Mesenteric fat pad (tissue), 1 donor: ENCODE measurements at places on chromosomes 1 and 21. TPM values are rescaled to one million over a fixed set of nuclear protein-coding genes. Genes with fewer than 3 reads are reported as not detected.

Gene REN
- 1.3 TPM for total RNA-seq

Gene MYOM3
- 0.42 TPM for total RNA-seq

Gene HFM1
- total RNA-seq, result 0.84 TPM

Gene CLDN19
- total RNA-seq, result not detected

Gene SH3D21
- total RNA-seq, result 2.6 TPM

Gene OR2AJ1
- not detected for total RNA-seq

Gene DCST1
- total RNA-seq, result not detected

Gene BSND
- not detected for total RNA-seq

Gene SLC41A1
- 27.6 TPM for total RNA-seq

Gene HCRTR1
- 0.39 TPM for total RNA-seq

Gene CATSPERE
- 0.74 TPM for total RNA-seq

Gene JAM2
- 13.3 TPM for total RNA-seq

Gene ROR1
- 12.3 TPM for total RNA-seq

Gene GBP3
- 10.3 TPM for total RNA-seq

Gene THEM5
- total RNA-seq, result not detected

Gene ZNF695
- total RNA-seq, result not detected
